NCI-H460 (cell line): ENCODE measurements at places on chromosomes 2 and 18.
A peak's percentile ranks its signal among the peaks of the same experiment; 100 is the strongest.

DNA sequence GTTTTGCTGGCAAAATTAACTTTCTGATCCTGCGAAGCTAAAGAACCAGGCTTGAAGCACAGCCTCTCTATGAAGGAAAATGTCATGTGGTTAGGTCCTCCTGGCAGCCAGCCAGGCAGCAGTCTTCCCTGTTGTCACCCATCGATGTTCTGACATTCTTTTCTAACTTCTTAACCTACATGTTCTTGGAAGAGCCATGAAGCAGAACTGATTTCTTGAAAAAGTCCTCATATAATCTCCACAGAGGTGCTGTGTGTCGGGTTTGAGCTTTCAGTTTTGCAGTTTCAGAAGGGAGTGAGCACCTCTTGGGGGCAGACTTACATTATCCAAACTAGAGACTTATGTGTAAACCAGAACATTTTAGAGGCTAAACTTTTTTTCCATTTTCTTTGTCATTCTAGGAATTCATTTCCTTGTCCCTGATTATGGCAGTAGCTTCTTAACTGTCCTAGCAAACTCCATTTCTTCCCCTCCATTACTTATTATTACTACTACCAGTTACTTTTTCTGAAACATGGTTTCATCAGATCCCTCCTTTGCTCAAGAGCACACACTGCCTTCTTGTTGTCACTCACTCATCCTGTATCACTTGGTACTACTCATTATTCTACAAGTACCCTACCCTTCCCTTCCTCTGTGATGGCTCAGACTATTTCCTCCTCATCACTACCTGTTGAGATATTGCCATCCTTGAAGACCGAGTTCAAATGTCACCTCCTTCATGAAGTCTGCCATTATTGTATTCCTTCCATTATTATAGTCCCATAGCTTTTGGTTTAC is 31.1 kb downstream of the DOK1 start:
- DNase-seq = no peak

DNA sequence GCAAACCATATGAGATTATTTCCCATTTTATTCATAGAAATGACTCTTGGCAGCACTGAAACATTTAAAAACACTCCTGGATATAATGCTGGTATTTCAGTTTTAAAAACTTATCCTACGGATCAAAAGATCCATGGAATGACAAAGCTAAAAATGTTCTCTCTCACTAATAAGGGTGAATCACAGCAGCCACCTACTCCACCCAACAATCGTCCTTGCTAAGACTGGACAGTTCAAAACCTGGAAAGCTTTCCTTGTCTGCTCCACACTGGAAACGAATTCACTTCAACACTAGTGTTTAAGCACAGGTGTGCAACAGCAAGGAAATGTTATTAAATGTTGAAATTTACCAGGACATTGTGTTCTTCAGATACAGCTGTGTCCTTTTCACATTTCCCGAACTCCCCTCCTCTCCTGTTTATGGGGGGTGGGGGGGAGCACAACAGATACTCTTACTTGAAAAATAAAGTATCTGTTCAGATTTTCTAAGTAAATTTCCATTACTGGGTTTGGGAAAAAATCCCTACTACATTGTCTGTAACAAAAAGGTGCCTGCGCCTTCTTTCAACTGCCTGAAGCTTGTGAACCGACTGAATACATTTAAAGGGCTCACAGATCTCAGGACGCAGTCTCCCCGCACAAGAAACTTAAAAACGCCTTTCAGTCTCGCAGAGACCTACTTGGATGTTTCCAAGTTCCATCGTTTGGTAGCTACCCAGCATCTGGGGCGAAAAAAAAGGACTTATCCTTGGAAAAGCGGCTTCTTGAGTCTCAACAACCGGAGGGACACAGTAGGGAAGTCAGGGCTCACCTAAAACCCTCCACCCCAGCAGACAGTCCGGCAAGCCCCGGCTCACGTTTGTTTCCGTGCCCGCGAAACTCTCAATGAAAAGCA is 1.3 kb downstream of the YWHAQ start:
- DNase-seq = peak; percentile 47

DNA sequence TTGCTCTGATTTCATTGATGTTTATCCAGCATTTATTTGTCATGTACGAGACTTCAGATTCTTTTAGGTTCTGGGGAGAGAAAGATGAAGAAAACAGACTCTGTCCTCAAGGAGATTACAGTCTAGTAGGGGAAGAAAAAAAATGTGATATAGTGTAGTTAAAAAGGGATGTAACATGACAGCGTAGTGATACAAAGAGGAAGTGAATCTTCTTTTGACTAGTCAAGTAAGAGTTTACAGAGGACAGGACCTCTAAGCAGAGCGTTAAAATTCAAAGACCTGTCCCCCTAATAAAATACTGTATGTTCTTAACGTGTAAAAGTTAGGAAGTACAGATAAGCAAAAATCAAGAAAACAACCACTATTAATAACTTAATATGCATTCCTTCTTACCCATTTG is 47.7 kb downstream of the NCOA1 start:
- no peak for DNase-seq

GRCh38 chr18:36680042-36680441 is 148.8 kb downstream of the TPGS2 start:
- DNase-seq = no peak

GRCh38 chr2:33375054-33375453 is 101.4 kb upstream of the RASGRP3 start:
- no peak for DNase-seq

DNA sequence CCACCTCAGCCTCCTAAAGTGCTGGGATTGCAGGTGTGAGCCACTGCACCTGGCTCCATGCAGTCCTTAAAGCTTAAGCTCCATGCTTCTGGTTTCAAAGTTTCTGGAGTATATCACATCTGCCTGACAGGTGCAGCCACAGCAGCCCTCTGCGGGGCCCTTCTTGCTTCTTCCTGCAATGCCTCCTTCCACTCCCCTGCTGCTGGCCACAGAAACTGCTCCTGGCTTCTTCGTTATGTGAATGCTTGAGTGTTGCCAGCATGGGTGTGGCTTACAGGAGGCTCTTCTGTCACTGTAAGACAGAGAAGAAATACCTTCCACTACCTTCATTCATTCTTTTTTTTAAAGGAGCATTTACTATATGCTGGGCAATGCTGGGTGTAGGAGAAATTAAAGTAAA is 10.1 kb upstream of the CCBE1 start:
- no peak for DNase-seq

DNA sequence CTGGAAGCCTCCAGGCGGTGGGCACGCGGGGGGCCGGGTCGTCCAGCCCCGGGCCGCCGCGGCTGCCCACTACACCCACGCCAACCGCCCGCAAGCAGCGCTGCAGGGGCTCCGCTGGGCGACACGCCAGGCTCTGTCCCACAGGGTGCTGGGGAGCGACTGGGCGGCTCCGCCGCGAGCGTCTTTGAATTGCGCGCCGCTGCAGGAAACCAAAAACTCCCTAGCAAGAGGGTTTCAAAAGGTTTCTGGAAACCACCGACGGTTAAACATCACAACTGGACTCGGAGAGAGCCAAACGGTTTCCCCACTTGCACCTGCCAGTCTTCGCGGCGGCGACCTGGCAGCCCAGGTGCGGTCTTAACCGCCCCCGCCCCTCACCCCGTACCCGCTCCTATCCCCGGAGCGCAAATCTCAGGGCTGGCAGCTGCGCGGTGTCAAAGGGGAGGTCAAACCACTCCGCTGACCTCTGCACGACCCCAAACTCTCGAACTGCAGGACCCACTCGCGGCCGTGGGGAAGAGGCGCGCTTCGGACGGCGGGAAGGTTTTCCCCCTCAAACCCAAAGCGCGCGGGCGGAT is 1.0 kb downstream of the CXCR4 start:
- no peak for DNase-seq

GRCh38 chr2:86263956-86264355 is 64.7 kb downstream of the MRPL35 start:
- no peak for DNase-seq

- no peak for DNase-seq
Observed at GRCh38 chr2:125296742-125297141, 1271.7 kb downstream of the CNTNAP5 start.

DNA sequence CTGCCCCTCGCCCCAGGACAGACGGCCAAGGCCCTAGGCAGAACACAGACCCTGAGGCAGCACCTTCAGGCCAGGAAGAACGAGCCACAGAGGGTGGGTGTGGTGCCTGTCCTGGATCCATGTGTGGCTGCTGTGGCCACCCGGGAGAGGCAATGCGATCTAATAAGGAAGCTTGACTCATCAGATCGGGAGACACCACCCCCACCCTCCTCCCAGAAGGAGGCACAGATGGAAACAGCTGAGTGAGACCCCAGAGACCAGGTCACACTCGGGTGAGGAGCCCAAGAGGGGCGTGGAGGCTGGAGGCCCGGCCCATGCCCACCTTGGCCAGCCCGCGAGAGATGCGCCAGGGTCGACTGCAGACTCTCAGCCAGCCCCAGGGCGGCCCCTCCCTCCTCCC is 20.3 kb downstream of the KCNG2 start:
- no peak for DNase-seq

GRCh38 chr2:188797371-188797770 is 176.8 kb upstream of the COL3A1 start:
- no peak for DNase-seq

GRCh38 chr2:40466935-40467572 is 15.2 kb upstream of the SLC8A1 start:
- no peak for DNase-seq

GRCh38 chr2:24544456-24545115 is 53.5 kb downstream of the NCOA1 start:
- no peak for DNase-seq

- DNase-seq = no peak
Observed at GRCh38 chr2:191942739-191943103, 95.8 kb upstream of the CAVIN2 start.

GRCh38 chr2:178723786-178724346 is 83.4 kb downstream of the TTN start:
- DNase-seq = no peak

- no peak for DNase-seq
Observed at GRCh38 chr2:11695576-11695975, 25.6 kb upstream of the NTSR2 start.

GRCh38 chr2:20129331-20130159 is 78.1 kb upstream of the LAPTM4A start:
- DNase-seq = no peak

GRCh38 chr18:54149078-54149697 is 75.3 kb downstream of the MBD2 start:
- DNase-seq = peak; percentile 63
